ENCODE measurements at places on chromosomes 12 and 14.

DNA sequence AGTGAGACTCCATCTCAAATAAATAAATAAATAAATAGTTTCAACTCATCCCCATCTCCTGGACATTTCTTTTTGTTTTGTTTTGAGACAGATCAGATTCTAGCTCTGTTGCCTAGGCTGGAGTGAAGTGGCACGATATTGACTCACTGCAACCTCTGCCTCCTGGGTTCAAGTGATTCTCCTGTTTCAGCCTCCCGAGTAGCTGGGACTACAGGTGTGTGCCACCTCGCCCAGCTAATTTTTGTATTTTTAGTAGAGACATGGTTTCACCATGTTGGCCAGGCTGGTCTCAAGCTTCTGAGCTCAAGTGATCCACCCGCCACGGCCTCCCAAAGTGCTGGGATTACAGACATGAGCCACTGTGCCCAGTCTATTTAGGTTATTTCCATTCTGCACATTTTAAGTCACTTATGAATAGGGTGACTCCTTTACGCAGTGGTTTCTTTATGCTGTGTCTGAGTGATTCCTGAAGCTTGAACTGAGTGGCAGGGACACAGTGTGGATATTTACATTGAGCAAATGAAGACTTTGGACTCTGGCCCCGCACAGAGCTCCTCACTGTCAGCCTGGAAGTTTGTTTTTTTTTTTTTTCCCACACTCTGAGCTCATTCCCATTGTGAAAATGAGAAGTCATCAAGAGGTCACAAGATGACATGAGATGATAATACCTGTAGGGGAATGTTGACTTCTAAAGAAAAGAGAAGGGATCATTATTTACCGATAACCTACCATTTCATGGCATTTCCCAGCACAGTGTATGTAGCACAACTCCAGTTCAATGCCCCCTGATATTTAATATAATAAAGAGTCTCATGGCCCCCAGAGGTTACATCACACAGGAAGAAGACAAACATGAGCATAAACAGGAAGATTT lies 72.6 kb downstream of the TBX3 start:
- no peak for DNase-seq

DNA sequence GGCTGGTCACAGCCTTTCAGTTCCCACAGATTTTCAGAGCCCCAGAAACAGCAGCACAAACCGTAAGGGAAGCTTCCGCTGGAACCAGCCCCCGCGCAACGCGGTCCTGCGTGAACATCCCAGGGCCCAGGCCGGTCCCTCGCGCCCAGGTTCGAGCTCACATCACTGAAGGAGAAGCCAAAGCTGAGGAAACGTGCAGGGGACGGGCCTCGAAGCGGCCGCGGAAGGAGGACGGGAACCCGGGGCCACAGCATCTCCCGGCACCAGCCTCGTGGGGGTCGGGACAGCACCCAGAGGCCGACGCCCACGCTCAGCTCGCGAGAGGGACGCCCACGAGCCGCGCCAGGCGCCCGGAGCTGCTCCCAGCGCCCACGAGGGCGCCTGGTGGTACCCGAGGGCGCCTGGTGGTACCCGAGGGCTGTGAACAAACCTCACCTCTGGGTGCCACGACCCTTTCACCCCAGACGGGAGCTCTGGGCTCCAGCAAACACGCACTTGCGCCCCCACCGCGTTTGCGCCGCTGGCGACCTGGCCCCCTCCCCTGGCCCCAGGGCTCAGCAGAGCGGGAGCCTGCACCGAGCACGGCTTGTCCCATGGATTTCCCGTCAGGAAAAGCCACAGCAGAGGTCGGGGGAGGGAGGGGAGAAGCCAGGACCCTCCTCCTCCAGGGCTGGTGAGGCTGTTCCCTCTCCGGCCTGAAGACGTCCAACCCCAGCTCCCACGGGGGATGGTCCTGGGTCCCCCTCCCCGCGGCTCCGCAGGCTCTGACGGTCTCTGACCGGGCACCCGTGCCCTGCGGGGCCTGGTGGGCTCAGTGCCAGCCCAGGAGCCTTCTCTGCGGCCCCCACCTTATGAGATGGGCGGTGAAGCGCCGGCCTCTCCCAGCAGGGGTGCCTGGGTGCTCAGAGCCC lies 6.9 kb downstream of the LRCOL1 start:
- DNase-seq, result no peak

DNA sequence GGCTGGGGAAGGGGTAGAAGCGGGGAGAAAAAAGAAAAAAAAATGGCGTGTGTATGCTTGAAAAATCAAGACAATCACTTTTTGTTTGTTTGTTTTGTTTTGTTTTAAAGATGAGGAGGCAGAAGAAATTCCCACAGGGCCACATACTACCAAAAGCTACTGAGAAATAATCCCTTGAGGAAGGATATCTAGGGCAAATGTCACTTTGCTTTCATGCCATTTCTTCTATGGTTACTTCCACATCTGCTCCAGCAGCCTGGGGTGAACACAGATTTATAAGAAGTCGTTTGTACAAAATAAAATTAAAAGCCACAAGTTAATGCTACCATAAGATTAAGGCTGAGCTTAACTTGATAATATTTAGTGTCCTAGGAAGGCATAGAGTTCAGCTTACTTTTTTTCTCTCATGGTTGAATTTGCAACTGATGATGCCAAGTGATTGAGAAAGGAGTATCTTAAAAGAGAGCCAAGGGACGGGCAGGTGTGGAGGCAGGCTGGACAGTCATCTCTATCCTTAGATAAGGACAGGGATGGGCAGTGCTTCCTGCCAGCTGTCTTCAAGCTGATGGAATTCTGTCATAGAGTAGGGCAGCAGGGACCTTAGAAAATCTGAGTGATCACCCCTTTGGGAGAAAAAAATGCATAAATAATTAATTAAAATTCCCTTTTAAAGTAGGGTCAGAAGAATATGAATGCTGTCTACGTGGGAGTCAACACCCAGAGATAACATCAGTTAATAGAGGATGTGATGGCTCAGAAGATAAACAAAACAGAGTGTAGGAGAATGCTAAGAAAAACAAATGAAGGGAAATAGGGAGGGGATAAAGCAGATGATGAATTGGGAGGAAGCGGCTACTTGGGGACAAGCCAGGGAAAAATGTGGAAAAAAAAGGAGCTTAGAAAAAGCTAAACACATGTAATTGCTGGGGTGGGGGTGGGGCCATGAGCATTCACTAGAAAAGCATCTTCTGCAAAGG lies 57.1 kb downstream of the DYRK2 start:
- DNase-seq, result no peak

DNA sequence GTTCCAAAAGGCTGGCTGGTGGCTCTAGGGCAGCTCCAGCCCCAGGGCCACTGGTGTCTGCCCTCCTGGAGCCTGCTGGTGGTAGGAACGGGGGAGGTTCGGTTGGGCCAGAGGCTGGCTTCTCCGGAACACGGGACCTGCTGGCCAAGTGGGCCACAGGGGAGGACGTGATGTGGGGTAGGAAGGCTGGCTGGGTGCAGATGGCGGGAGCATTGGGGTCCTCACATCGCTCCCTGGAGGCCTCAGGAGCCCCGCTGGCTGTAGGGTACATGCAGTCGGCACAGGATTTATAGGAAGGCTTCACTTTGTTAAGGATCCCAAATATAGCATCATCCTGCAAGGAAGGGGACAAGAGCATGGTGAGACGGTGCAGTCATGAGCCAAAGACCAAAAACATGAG lies 57.6 kb upstream of the CORO1C start:
- DNase-seq, result no peak

GRCh38 chr12:95181103-95181502 lies 36.2 kb downstream of the FGD6 start:
- no peak for DNase-seq
